Hematopoietic multipotent progenitor cell treated with erythropoietin and hydrocortisone succinate and interleukin-3 and kit ligand, for 6 days (in vitro differentiated cells): ENCODE measurements at places on chromosomes 2 and 18.
A peak's percentile ranks its signal among the peaks of the same experiment; 100 is the strongest.

DNA sequence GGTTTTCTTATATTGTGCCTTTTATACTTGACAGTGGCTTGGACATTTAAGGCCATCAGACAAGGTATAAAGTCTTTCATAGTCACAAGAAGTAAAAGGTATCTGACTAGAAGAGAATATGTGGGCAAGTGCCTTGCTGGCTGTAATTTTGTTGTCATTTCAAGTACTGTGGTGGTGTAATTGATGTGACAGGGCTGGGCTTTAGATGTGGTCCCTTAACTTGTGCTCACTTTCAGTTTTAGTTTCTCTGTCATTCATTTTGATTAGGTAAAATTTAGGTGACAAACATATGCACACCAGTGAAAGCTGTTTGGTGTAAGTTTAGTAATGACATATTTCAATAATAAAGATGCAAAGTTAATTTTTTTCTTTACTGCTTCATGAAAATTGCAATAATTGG, 31.2 kb upstream of the TBR1 start:
- no peak for DNase-seq

GRCh38 chr2:156803967-156804366, 367.8 kb downstream of the GPD2 start:
- no peak for DNase-seq

- no peak for DNase-seq
These were observed 214.7 kb downstream of the KLHL29 start for GRCh38 chr2:23599667-23600066.

GRCh38 chr18:44569391-44570055, 111.2 kb upstream of the SETBP1 start:
- no peak for DNase-seq

GRCh38 chr2:237418300-237418699, 4.3 kb upstream of the COL6A3 start:
- DNase-seq = no peak

DNA sequence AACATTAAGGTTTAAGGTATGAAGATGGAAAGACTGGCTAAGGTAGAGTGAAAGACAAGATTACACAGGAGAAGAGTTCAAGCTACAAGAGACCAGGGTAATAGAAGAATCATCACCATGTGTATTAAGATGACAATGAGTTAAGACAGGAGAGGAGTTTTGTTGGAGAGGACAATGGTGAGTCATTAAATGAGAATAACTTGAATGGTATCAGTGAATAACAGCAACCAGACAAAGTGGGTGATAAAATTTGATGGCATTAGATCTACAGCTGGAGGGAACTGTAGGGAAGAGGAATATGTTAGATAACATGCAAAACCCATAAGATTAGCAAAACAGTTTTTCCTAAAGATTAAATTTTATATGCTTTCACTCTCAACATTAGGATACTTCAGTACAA, 18.8 kb upstream of the ENOSF1 start:
- peak; percentile 87 for DNase-seq

DNA sequence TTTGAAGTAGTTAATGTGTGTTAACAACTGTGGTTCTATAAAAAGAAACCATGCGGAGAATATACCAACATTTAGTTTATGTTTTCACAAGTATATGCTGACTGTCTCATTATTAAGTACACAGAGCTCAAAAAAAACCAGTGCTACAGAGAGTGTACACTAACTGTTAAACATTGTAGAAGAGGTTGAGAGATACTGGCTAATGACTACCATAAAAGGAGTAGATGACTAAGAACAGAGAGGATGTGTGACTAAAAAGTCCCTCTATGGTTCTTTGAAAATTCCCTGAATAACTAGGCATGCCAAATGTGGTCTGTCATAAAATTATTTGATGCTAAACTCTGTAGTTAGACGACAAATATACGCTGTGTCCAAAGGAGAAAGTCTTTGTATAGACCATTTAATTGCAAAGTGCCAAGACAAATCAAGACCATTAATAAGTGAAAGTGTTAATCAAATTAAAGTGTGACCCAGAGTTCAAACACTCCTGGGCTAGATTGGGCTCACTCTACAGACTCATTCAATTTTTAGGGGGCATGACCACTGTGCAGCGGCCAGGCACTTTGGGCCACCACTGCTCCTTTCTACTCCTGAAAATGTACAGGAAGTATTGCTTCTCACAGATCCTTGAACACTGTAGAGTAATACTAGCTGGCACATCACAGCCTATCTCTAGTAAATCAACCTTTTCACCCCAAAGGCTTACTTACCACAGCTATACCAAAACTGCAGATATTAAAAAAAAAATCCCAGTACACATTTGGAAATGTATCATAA, 45.1 kb upstream of the SERTAD2 start:
- DNase-seq = no peak

- DNase-seq = no peak
These were observed 229.6 kb downstream of the LOXHD1 start for GRCh38 chr18:46427216-46427995.

DNA sequence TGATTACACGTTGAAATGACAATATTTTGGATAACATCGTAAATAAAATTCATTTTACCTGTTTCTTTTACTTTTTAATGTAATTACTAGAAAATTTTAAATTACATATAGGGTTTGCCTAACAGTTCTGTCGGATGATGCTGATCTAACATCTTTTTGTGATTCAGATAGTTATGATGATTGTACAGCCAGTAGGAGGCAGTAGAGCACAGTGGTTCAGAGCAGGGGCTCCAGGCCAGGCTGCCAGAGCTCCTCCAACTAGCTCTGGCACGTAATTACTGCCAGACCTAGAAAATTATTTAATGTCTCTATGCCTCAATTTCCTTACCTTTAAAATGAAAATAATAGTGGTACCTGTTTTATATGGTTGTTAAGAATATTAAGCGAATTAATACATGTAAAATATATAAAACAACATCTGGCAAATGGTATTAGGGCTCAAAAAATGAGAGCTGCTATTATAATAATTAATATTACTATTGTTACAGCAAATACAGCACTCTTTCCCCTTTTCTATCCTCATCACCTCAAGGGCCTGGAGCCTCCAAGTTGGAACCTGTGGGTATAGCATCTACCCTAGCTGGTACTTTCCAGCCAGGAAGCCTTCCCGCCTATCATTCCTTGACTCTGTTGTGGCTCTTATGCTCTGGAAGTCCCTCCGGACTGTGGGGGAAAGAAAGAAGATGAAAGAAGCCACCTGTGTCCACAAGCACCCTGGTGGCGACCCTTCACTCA, 47.7 kb upstream of the PLA2R1 start:
- DNase-seq = peak; percentile 89

DNA sequence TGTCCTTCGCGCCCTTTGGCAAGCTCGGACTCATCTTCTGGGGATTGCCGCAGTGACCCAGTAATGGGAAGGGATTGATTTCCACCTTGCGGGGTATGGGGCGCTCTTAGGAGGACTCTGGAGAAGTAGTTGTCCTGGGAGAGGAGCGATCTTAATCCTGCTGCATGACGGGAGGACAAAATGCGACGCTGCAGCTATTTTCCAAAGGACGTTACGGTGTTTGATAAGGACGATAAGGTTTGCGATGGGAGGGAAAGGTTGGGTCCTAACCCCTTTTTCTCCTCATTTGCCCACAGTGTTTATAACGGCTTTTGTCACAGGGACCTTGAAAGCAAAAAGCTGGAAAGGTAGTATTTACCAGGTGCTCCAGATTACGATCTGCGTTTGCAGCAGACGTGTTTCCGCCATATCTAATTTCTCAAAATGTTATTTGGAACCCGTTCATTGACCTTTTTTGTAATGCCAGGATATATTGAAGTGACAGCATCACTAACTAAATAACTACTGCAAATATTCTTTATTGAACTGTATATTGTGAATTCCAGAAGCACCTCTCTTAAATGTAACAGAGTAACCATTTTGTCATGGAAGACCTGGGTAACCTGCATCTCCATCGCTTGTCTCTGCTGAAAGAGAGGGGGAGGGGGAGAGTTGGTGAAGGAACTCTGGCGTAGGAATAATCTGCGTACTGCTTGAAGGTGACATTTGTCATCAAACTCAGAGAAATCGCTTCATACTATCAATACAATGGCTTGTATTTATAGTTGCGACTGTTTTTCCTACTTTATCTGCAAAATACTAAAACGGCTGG, 590 bp downstream of the MDH1 start:
- peak; percentile 40 for DNase-seq

GRCh38 chr2:212770240-212770639, 231.6 kb upstream of the ERBB4 start:
- no peak for DNase-seq

DNA sequence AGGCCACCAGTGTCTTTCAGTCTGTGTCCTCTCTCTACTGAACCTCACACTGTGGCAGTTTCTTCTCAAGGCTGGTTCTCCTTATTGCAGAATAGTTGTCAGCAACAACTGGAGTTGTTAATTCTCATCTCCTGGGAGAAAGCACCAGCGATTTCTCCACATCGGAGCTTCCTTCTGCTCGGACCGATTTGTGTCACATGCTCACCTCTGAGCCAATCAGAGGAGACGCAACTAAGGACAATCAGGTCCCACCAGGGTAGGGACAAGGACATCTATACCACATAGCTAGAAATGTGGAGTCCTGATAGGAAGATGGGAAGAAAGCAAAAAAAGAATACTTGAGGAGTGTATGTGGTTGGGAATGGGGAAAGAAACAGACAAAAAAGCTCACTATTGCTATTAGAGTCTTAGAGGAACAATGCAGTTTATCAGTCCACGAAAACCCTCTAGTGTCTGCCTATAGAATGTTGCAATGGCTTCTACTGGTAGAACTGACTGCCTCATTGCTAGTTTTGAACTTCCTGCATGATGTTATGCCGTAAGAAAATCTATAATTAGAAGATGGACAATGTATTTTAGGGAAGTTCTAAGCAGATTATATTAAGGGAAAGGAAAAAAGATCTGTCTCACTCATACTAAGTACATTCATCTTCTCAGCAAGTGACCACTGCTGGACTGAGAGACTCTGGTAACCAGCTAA, 169.7 kb downstream of the CDCA7 start:
- DNase-seq = no peak

GRCh38 chr2:137829251-137829650, 135.0 kb upstream of the HNMT start:
- DNase-seq = no peak

- no peak for DNase-seq
These were observed 244.3 kb upstream of the APCDD1 start for GRCh38 chr18:10210057-10210633.

DNA sequence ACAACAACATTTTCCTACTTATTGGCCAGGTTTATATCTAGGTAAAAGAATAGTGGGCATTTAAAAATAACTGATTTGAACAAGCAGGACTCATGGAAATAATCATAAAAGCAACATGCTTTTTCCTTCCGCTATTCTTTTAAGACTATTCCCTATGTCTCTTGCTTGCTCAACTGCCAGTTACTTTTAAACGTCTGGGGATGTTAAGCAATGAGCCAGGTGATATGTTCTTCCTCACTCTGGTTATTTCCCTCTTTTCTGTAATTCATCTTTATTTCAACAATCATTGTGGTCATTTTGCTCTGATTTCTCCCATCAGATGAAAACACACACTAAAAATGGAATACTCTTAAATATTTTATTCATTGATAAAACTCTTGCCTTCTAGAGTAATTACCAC, 33.4 kb upstream of the SLC8A1 start:
- no peak for DNase-seq

DNA sequence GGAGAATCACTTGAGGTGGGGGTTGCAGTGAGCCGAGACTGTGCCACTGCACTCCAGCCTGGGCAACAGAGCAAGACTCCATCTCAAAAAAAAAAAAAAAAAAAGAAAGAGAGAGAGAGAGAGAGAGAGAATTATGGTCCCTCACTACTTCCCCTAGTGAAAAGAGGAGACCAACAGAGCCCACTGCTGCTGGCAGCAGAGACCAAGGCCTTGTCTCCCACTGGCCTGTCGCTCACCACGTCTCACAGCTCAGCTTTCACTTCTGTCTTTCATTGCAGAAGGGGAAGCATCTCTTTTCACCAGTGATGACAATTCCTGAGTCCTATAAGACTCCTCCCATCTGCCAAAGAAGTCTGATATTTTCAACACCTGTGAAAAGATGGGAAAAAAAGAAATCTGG, 81.3 kb downstream of the CLHC1 start:
- no peak for DNase-seq

DNA sequence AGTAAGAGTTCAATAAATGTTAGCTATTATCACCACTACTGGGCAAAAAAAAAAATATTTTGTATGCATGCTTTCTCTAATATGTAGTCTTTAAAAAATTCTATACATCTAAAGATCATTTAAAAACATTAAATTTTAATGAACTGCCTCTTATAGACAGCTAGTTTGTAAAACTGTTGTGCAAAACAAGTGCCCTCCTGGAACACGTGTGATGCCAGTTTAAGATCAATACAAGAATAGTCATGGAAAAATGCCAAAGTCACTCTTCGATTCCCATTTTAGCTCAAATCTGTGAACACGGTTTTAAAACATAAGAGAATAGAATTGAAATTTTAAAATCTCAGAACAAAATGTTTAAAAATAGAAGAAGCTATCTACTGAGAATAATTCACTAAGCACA, 242.5 kb upstream of the SMAD7 start:
- no peak for DNase-seq

- DNase-seq = no peak
These were observed 143.5 kb downstream of the TCF4 start for GRCh38 chr18:55444536-55444935.

- DNase-seq = peak; percentile 65
These were observed 590 bp downstream of the EIF2B4 start for GRCh38 chr2:27369471-27370025.

GRCh38 chr2:222760301-222760897, 88.9 kb downstream of the MOGAT1 start:
- no peak for DNase-seq

DNA sequence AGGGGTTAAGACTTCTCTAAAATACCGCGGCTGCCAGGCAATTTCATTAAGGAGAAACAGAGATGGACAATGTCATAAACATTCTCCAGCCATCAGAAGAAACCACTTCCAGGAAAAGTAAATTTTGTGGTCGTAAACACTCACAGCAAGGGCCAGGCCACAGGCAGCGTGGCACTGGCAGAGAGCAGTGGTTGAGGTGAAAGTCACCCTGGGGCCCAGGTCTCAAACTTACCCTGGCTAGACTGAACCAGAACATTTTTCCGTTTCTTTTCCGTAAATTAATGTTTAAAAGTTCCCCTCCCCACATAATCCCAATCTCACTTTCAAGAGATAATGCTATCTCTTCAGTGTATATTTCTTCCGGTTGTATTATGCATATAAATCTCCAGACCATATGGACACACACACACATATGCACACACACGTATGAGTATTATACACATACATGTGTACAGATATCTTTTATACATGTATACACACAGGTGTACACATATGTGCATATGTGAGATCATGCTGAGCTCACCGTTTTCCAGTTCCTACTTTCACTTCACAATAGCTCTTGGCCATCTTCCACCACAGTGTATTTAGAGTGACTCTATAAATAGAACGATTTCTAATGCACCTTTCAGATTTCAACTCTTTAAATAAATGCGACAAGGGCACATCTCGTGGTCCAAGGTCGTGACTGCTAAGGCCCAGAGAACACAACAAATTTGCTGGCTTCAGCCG, 90.1 kb downstream of the MALT1 start:
- DNase-seq = no peak

GRCh38 chr2:172974762-172975161, 100.9 kb upstream of the MAP3K20 start:
- no peak for DNase-seq

GRCh38 chr18:49697757-49698524, 115.4 kb downstream of the ACAA2 start:
- no peak for DNase-seq
